ENCODE measurements at places on chromosomes 1 and 21.

DNA sequence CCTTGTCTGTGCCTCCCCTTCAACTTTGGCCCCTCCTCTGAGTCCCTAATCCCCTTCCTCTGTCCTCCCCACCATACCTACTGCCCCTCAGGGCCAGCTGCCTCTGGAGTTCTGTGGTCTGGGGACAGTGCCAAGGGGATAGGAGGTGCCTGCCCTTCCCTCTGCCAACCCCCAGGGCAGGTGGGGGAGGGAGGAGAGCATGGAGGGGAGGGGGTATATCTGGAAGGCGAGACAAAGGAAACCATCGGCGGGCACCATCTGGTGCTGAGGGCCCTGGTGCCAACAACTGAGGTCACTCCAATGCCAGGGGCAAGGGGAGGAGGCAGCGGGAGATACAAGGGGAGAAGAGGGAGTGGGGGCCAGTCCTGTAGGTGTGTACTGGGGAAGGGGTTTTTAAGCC lies 9.6 kb downstream of the RAB25 start:
- DNase-seq: no peak

GRCh38 chr1:79859212-79859948 lies 852.9 kb upstream of the ADGRL4 start:
- no peak for DNase-seq

DNA sequence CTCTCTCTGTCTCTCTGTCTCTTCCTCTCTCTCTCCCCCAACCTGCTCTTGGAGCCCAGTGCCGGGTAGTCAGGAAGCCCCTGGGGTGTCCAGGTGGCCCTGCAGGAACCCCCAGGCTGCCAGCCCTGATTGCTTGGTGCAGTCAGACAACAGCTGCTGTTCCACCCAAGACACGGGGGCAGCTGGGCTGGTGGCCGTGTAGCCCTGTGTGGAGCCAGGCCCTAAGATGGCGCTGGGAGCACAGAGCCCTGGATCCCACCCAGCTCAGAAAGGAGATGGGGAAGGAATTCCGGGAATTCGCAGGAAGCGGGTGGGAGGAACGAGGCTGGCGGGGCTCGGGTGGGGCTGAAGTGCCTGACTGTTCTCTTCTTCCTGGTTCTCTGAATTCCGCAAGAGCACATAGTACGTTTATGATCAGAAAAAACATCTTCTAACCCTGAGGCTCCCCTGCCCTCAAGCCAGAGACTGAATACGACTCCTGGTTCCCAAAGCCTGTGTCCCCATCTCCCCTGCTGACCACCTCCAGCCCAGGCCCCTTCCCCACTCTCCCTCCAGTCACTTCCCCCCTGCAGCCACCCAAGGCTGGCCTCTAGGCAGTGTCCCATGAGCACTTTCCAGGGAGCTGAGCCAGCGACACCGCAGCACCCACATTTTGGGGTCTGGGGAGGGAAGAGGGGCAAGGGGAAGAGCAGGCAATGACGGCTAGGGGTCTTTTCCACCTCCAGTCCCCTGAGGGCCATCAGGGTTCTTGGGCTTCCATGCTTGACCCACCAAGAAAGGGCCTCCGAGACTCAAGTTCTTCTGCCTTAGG lies 55.0 kb downstream of the WNT9A start:
- no peak for DNase-seq

- no peak for DNase-seq
These were observed 93.3 kb downstream of the PDE9A start for GRCh38 chr21:42746593-42747275.

GRCh38 chr1:159936273-159936904 lies 9.0 kb downstream of the IGSF9 start:
- DNase-seq: peak; percentile 62

- DNase-seq: no peak
These were observed 44.1 kb downstream of the GPR3 start for GRCh38 chr1:27436204-27437159.

DNA sequence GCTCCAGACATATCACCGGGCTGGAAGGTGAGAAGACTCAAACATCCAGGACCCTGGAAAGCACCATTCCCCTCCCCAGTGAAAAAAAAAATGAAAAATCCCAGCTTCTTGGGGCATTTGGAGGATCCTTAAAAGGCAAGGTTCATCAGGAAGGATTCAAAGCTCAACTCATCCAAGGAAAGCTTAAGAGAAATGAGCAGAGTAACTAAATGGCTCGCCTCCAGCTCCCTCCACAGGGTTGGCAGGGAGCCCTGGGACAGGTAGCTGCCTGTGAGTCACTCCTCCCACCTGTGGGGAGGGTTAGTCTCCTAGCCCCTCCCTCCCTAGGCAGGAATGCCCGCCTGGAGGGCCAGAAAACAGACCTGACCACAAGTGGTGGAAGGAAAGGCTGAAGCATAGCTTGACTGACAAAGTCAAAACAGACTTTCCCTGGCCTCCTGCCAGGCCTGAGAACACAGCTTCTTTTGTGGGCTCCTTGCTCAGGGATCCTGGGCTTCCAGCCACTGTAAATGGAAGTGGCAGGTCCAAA lies 712 bp upstream of the LAMB3 start:
- DNase-seq: no peak

DNA sequence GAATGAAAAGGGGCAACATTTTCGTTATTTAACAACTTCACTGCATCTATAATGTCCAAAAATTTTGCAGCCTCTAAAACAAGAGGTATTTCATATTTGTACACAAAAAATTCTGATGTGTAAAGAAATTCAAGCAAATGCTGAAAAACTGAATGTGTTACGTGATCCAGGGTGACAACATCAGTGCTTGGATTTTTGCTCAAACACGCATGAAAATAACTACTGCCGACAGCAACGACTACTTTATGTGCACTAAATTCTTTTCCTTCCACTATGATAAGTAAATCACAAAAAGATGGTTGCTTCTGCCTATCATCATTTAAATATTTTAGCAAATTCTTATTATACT lies 53.4 kb upstream of the ASPM start:
- DNase-seq: no peak

DNA sequence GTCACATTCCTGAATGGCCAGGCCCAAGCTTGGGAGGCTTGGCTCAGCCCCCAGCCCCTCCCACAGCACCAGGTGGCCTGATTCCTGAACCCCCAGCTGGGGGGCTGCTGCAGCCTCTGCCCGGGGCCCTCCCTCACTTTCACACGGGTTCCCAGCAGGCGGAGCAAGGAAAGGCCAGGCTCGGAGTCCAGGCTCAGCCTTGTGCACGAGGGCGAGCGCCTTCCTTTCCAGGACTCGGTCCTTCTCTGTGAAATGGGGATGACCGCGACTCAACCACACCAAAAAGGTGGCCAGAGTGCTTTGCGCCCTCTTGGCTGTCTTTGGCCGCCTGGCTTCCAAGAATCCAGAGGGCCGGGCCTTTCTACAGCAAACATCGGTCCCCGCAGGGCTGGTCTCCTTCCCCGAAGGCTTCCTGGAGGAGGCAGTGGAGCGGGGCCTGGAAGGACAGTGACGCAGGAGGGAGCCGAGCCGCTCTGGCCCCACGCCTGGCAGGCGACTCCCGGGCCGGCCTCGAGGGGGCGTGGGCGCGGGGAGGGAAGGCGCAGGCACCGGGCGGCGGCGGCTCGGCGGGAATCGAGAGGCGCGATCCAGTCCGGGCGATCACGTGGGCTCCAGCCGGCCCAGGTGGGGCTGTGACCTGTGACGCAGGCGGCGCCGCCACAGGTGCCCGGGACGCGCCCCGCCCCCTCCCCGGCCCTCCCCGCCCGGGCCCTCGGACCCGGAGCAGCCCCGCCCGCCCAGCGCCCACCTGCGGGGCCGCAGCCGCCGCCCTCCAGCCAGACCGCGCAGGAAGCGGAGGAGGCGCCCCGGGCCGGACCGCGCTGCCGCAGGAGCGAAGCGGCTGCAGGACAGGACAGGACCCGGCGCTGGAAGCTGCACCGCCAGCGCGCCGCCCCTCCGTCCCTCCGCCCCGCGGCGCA lies at the start of gene ARHGEF16:
Gene ARHGEF16, plus strand, starts transcription at position 775 of the 920 bp plus-strand sequence. CDS start 8,420 bp downstream, outside the sequence.
- no peak for DNase-seq

GRCh38 chr1:216045400-216045799 lies 377.8 kb downstream of the USH2A start:
- no peak for DNase-seq

GRCh38 chr1:78577257-78578100 lies 42.8 kb upstream of the IFI44L start:
- DNase-seq: no peak

- no peak for DNase-seq
These were observed 58.0 kb upstream of the PDC start for GRCh38 chr1:186518822-186519381.

GRCh38 chr1:22739648-22740385 lies 29.2 kb downstream of the EPHB2 start:
- DNase-seq: no peak

GRCh38 chr21:36630485-36631206 lies 68.3 kb upstream of the SIM2 start:
- peak; percentile 58 for DNase-seq

- no peak for DNase-seq
These were observed 35.0 kb downstream of the BATF3 start for GRCh38 chr1:212664409-212665199.

DNA sequence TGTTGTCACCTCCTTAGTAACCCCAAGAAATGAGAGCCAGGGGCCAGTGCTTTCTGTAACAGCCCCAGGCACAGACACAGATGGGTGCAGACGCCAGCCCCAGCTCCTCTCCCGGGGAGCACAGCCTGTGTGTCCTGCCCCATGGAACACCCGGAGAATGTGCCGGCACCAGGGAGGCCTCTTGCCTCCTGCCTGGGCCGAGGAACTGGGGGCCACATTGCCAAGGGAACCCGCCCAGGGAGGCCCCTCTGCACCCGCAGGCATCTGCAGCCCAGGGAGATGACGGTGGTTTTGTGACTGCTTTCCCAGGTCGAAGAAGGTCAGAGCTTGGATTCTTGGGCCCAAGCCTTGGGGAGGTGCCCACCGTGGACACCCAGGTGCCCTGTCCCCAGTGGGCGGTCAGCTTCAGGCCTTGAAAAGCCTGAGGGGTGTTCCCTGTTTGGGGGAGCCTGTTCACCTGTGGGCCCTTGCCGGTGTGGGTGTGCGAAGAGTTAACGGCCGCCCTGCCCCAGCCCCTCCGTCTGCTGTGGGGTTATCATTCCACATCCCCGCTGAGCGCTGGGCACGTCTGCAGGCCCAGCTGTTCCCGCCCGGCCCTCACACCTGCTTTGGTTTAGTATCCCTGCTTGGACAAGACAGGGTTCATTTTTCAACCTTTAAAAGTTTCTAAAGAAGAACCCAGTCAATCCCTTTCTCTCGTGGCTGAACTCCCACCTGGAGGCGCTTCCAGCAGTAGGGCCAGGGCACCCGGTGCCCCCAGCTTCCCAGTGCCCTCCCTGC lies 62.5 kb downstream of the MORN1 start:
- no peak for DNase-seq

GRCh38 chr1:43776043-43776761 lies 68.9 kb downstream of the ST3GAL3 start:
- DNase-seq: no peak

- no peak for DNase-seq
These were observed 4.7 kb downstream of the EDN2 start for GRCh38 chr1:41479808-41480160.

GRCh38 chr1:30609336-30609998 lies 113.9 kb downstream of the MATN1 start:
- DNase-seq: no peak
